ENCODE measurements at places on chromosomes 7 and 10.

DNA sequence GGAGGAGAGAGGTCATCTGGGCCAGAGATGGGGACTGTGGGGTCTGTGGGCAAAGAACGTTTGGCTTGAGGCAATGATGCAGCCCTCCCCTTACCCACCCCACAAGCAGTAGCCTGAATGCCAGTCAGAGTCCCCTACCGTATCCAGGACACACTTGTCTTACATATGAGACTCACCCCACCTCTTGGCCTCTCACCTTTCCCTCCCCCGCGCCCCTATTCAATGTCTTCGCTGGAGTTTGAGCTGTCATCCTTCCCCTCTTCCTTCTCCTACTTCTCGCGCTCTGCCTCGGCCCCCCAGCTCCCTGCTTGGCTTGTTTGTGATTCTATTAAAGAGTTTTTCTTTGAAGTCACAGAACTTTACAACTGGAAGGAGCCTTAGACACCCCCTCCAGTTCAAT lies 8.9 kb downstream of the PRRT4 start:
- no peak for DNase-seq

- no peak for DNase-seq
Measured at GRCh38 chr10:51700228-51700817, 928 bp upstream of the CSTF2T start.

DNA sequence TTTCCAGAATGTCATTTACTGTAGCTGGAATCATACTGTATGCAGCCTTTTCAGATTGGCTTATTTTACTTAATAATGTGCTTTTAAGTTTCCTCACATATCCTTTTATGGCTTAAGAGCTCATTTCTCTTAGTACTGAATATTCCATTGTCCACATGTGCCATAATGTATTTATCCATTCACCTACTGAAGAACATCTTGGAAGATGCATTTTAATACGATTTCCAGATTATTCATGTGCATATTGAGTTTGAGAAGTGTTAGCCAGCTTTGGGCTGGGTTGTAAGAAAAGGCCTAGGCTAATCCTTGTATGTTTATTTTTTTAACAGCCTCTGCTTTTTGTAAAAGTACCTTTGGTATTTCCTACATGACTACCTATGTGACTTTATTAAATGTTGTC lies 109.3 kb upstream of the MDFIC start:
- DNase-seq = no peak

DNA sequence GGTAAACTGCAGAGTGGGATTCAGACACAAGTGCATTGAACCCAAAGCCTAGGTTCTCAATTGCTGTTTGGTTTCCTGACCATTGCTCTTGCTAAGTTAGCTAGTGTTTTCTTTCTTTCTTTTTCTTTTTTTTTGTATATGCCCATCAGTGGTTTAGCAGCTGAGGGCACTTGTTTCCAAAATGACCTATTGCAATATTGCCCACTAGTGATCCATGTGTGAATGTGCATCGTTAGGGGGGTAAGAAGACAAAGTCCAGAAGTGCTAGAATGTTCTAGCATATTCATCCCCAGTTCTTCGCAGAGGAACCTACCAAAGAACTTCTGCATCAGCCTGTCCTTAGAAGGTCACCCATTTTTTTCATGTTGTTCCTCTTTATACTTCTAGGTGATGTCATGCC lies 252.8 kb upstream of the GPR26 start:
- no peak for DNase-seq

DNA sequence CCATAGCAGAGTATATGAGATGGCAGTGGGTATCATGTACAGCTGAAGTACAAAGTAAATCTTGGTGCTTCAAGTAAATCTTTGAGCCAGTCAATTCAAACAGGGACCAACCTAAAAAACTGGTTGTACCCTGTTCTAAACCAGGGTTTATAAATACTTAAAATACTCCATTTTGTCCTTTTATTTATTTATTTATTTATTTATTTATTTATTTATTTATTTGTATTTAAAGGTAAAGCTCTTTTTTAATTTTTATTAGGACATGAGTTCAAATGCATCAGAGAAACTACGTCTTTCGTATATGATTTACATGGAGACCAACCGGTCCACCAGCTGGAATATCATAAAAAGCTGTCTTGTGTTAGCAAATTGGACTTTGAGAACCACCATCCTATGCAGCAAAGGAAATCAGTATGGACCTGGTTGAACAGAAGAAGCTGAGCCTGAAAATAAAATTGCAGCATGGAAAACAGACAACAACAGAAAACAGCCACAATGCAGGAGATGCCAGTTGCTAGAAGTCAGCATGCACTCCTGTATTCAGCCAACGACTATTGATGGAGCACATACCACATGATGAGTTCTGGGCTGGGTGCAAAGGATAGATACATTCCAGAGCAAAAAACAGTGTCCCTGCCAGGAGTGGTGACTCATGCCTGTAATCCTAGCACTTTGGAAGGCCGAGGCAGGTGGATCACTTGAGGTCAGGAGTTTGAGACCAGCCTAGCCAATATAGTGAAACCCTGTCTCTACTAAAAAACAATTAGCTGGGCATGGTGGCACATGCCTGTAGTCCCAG lies 60.0 kb downstream of the PLXNA4 start:
- no peak for DNase-seq

DNA sequence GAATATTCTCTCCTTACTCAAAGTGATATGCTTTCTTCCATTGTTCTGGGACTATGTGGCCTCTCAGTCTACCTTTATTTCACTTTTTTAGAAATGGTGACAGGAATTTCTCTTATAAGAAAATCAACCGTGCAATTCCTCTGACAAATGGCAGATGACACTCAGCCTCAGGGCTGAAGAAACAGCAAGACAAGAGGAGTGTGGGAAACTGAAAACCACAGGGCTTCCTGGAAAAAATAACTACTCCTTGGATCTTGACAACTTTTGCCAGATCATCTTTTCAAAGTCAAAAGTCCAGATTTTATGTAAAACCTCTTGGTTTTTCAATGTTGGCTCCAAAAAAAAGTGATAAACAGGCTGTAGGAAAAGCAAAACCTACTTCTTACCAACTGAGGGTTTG lies 121.5 kb downstream of the TYW1B start:
- no peak for DNase-seq

DNA sequence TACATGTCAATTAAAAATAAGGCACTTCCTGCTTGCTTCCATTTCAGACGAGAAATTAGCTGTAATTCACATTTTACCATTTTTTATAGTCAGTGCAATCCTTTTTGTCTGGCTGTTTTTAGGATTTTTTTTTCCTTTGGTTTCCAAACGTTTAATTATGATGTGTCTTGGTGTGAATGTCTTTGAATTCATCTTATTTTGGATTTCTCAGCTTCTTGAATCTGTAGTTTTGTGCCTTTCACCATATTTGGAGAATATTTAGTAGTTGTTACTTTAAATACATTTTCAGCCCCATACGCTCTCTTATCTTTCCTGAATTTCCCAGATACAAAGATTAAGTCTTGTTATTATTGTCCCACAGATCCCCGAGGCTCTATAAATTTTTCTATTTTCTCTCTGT lies 2.4 kb upstream of the SCART1 start:
- no peak for DNase-seq

GRCh38 chr10:69456880-69457693 lies 5.8 kb downstream of the TSPAN15 start:
- DNase-seq = no peak

GRCh38 chr10:14975672-14976273 lies 16.6 kb downstream of the MEIG1 start:
- DNase-seq = no peak

GRCh38 chr7:148480479-148481146 lies 110.0 kb upstream of the C7orf33 start:
- no peak for DNase-seq

DNA sequence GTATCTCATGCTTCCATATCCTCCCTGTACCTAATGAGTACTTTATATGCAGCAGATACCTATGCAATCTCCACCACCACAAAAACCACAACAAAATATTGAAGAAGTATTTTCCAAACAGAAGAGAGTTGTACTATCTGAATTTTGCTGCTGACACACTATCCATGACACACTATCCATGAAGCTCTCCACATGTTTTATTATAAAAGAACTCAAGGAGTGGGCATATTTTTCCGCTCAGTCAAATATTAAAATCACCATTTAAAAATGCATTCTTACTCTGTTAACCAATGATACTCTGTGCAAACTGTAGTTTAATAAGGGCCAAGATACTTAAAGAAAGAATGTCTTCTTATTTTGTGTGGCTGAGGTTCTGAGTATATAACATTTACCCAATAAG lies 2.8 kb downstream of the BET1 start:
- no peak for DNase-seq

DNA sequence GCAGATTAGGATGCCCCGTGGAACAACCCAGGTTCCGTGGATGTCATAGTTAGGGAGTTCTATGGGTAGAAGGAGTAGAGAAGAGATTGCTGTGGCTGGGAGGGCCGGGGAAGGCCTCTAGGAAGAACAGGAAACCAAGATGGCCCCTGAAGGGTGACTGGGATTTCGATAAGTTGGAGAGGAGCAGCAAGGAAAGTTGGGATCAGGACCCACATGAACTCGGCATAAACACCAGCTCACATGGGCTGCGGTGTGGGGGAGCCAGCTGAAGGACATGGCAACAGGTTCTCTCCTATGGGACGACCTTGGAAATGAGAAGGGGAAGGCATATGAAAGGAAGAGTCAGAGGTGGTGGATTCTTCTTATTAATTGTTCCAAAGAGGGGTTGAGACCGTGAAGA lies 333.7 kb upstream of the SHH start:
- DNase-seq = no peak

DNA sequence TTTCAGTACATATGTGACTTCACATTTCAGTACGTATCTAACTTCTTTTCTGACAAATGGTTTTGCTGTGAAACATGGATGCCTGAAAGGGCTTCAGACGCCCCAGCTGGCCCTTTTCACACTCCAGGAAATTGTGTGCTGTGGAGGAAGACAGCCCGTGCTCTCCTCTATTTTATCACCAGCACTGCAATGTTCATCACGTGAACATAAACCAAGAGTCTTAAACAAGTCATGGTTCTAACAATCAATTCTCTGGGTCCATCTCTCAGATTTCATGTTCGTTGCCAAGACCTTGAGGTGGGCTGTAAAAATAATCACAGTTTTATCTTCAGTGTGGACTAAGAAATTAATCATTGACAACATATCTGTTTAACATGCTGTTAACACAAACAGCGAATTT lies 141.2 kb downstream of the WDR37 start:
- no peak for DNase-seq

DNA sequence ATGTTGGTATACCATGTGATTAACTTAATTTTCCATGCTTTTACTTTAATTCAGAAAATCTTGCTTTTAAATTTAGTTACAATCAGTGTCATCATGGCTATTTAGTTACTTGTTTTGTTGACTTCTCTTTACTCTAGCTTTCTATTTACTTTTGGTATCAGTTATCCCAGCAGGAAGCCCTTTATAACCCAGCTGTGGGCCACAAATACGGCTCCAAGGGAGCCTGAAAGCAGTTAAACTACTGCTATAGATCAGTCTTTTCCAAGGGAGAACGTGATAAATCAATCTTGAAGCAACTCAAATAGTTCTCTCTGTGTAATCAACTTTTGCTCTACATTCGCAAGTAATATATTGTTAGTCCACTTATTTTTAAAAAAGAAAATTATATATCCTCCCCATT lies 287.4 kb downstream of the CACNA2D1 start:
- DNase-seq = no peak

- DNase-seq = no peak
Measured at GRCh38 chr10:76195654-76196390, 764.4 kb downstream of the LRMDA start.

- DNase-seq = no peak
Measured at GRCh38 chr10:124685261-124685660, 58.9 kb downstream of the FAM53B start.

GRCh38 chr10:86450806-86451603 lies 70.6 kb downstream of the WAPL start:
- no peak for DNase-seq

DNA sequence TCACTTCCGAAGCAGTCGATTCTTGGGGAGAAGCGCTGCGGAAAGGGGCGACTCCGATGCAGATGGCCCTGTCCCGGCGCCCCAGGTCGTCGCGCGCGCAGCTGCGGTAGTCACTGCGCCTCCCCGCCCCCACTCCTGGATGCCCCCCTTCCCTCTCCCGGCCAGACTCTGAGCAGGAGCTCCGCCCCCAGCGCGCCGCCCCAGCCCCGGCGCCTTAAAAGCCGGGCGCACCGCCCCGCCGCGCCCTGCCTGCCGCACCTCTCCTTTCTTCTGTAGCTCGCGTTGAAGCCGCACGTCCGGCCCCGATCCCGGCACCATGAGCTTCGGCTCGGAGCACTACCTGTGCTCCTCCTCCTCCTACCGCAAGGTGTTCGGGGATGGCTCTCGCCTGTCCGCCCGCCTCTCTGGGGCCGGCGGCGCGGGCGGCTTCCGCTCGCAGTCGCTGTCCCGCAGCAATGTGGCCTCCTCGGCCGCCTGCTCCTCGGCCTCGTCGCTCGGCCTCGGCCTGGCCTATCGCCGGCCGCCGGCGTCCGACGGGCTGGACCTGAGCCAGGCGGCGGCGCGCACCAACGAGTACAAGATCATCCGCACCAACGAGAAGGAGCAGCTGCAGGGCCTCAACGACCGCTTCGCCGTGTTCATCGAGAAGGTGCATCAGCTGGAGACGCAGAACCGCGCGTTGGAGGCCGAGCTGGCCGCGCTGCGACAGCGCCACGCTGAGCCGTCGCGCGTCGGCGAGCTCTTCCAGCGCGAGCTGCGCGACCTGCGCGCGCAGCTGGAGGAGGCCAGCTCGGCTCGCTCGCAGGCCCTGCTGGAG lies at the start of gene INA:
Gene INA (plus strand): TSS at position 243 of the 817 bp plus-strand sequence. CDS start 74 bp downstream, at position 317.
- DNase-seq = no peak

DNA sequence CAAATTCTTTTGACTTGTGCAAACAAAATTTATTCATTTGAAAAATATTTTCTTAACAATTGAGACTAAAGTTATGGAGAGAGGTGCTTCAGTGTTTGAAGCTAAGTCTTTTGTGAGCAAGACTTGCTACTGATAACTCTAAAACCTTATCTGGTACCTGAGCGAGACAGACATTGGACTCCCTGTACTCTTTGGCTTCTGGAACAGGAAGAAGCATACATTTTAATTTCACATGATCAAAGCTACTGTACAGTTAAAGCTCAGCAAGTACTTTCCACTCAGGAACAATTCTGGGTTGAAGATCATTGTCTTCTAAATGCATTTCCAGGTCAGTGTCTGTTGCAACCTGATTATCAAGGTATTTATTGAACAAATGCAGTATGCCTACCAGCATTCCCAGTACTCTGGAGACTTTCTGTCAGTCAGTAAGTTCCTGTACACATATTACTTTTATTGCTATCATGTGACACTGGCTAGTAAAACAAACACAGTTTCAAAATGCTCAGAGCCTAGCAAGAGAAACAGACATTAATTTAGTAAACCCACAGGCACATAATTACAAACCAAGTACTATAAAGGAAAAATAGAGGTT lies 42.4 kb downstream of the CABCOCO1 start:
- no peak for DNase-seq

DNA sequence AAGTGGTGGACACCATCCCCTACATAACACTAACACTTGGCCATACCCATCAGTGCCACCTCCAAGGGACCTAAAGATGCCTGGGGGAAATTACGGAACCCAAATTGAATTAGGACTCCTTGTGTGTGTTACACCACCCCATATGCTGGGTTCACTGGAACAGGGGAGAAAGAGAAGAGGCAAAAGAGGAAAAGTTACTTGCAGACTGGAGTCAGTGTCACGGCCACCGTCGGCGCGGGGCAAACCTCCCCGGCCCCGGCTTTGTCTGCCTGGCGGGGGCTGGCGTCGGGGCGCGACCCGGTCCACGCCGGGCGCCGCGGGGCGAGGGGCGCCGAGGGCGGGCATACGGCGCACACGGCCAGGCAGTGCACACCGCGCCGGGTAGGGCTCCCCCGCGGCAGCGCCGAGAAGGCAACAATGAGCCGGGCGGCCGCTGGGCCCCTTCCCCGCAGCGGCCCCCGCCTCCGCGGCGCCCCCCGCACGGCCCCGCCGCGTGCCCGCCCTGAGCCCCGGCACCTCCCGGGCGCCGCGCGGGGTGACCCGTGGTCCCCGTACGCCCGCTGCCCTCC lies 171.1 kb downstream of the FAM107B start:
- no peak for DNase-seq

Measured in 8988T (cell line).